NCI-H460 (cell line): ENCODE measurements at places on chromosomes 4 and X.

GRCh38 chrX:1027133-1027532 is 185.3 kb downstream of the CRLF2 start:
- DNase-seq: no peak

GRCh38 chr4:109764789-109765402 is 35.0 kb upstream of the PLA2G12A start:
- DNase-seq: no peak

DNA sequence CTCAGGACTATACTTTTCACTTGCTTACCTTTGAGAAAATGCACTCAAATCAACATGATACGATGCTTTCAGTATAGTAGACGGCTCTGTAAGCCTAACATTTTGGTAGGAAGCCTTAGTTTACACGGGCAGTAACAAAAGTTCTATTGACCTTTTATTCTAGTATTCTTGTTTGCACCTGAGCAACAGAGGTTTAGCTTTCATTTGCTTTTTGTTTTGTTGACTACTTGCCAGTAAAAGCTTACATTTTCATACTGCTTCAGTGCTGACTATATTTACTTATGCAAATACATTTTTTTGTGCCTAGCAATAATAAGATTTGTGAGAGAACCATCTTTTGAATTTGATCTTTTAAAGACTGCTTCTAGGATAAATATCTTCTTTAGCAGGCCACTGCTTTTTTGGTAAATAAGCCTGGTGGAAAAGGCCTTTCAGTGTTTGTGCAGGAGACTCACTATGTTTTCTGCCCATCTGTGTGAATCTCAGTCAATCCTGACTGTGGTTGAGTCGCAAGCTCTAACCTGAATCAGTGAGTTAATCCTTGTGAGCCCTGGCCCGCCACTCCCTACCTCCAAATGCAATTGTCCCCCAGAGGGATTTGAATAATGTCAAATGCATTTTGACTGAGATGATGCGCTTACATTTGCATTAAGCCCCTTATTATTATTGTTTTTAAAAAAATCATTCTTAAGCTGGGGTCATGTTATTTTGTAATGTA is 21.9 kb downstream of the FHIP1A start:
- no peak for DNase-seq

DNA sequence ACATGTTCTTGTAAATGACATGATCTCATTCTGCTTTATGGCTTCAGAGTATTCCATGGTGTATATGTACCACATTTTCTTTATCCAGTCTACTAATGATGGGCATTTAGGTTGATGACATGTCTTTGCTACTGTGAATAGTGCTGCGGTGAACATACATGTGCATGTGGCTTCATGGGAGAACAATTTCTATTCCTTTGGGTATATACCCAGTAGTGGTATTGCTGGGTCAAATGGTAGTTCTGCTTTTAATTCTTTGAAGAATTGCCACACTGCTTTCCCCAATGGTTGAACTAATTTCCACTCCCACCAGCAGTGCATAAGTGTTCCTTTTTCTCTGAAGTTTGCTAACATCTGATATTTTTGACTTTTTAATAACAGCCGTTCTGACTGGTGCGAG is 1080.3 kb downstream of the CCSER1 start:
- no peak for DNase-seq

DNA sequence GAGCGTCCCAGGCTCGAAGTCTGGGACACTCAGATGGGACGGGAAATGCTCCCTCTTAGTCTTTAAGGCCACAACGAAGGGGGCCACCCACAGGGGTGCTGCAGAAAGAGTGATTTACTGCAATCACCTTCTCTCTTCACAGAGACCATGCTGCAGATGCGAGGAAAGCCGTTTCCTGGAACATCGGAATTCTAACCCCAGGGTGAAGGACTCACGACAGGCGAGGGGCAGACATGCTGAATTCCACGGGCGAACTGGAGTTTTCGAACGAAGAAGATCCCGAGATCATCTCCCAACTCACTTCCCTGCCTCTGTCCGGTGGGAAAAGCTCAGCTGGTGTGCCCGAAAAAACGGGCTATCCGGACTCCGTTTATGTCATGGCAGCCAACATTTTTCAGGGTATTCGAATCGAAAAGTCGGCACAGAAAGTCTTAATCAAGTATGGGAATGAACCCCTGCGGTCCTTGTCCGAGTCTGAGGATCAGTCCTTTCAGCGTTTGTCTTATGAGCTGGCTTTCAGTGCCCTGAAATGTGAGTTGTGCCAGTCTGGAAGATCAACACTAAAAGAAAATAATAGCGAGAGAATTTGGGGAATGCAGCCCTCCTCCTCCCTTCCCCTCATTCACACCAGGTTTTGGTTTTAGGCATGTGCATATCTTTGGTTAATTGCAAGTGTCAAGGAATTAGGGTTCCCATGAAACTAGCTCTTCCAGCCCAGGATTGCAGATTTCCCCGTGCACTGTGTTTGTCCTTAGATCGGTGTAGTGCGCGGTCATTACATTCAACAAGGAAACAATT is 905 bp downstream of the NSUN7 start:
- DNase-seq: no peak

DNA sequence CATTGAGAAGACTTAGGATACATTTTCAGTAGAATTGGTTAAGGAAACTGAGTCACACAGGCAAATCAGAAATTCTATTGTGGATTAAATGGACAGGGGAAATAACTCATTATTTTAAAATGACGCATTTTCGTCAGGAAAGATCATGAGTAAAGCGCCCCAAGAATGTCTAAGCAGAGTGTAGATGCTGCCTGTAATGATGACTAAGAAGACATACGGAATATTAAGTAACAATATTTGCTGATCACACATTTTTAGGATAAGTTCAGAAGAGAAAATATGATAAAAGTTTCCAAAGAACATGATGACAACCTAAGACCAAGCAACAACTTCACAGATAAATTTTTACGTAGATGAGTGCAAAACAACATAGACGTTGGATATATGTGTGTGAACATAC is 596.3 kb upstream of the TENM3 start:
- DNase-seq: peak; percentile 49
